Activated T-cell treated with anti-CD3 and anti-CD28 coated beads, Interleukin-2, amount 50 U/mL, for 72 hours (primary cell): ENCODE measurements at places on chromosomes 16 and 17. TPM values are rescaled to one million over a fixed set of nuclear protein-coding genes. Genes with fewer than 3 reads are reported as not detected.
A peak's percentile ranks its signal among the peaks of the same experiment; 100 is the strongest.

GRCh38 chr17:37527249-37527851 is 37.7 kb downstream of the DUSP14 start:
- DNase-seq = peak; percentile 19

The SARM1 gene
- total RNA-seq = 24.3 TPM

DNA sequence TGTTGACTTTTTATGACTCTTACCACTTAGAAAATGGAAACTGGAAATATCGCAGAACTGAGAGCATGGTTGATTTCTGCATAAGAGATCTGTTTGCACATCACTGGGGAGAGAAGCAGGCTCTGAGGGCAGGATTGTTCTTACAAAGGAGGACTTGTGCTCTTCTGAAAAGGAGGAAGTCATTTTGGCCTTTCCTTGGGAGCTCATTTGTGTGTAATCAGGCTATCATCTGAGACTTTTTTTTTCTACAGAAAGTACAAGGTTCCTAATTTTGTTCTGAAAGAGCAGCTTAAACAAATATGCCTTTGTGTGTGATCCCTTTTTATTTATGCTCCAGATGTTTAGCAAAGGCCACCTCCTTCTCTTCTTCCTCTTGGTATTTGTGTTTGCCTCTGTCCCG is 145.7 kb upstream of the CACNG5 start:
- DNase-seq = no peak

The ITGA3 gene
- total RNA-seq = 16.9 TPM

- peak; percentile 55 for DNase-seq
Measured at GRCh38 chr17:75773121-75773807, 8.3 kb upstream of the GALK1 start.

DNA sequence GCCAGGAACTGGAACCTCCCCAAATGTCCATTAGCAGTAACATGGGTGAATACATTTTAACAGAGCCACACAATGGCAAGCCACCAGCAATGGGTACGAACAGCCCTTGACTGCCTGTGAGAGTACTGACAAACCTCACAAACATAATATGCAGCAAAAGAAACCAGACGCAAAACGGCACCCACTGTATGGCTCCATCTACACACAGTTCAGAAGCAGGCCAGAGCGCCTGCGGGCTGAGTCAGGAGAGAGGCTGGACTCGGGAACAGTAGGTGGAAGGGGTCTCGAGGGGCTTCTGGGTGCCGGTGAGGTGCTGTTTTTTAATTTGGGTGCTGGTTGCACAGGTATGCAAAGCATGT is 77.4 kb upstream of the TOB1 start:
- no peak for DNase-seq

DNA sequence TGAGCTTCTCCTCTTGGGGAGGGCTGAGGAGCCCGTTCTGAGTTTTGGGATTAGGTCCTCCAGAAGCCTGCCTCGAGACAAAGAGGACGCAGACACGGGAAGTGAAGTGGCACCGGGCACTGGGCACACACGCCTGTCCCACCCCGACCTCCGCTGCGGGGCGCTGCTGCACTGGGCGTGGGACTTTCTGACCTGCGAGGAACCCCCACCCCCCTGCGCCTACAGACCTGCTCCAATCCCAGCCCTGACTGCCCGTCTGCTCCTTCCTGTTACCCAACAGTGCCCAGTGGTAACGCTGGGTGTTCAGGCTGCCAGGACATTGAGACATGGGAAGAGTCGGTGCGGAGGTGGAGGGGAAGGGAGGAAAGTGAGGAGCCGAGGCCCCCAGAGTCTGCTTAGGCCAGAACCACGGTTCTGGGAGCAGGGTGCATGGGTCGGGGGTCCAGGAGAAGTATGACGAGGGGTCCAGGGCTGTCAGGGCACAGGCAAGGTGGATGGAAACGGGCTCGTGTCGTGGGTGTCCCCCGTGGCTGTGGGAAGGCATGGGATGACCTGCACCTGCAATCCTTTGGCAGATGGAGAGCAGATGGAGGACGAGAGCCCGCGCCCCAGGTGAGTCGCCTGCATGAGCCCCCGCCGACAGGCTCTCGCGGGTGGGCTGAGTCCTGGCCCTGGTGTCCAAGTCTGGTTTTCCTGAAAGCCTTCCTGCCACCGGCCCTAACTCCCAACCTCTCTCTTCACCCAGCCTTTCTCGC is 112.0 kb upstream of the CREBBP start:
- DNase-seq = no peak

The OR1D5 gene
- not detected for total RNA-seq
